ENCODE measurements at places on chromosomes 1 and 21. TPM values are rescaled to one million over a fixed set of nuclear protein-coding genes. Genes with fewer than 3 reads are reported as not detected.
A peak's percentile ranks its signal among the peaks of the same experiment; 100 is the strongest.

TCHH gene
- 0.09 TPM for total RNA-seq

GRCh38 chr1:165890684-165891083, 63.3 kb downstream of the UCK2 start:
- no peak for DNase-seq

KAZN gene
- total RNA-seq, result 15.8 TPM

DNA sequence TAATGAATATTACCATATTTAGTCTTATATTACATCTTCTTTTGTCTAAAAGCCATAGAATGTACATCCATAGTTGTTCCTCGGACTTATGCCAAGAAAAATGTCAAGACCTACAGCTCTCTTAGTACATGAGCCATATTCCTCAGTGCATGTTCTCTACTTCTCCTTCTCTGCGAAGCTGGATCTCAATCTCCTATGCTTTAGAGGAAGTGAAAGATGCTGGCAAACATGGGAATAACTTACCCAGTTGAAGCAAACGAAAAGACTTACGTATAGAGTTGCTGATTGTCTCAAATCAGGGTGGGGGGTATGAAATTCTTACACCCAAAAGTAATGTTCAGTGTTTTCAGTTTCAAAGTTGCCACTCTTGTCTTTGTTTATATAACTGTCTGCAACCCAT, 32.7 kb downstream of the OR13G1 start:
- no peak for DNase-seq

CLCNKA gene
- 3.4 TPM for total RNA-seq

ATP1A4 gene
- total RNA-seq, result not detected

CD1E gene
- total RNA-seq, result not detected

DNA sequence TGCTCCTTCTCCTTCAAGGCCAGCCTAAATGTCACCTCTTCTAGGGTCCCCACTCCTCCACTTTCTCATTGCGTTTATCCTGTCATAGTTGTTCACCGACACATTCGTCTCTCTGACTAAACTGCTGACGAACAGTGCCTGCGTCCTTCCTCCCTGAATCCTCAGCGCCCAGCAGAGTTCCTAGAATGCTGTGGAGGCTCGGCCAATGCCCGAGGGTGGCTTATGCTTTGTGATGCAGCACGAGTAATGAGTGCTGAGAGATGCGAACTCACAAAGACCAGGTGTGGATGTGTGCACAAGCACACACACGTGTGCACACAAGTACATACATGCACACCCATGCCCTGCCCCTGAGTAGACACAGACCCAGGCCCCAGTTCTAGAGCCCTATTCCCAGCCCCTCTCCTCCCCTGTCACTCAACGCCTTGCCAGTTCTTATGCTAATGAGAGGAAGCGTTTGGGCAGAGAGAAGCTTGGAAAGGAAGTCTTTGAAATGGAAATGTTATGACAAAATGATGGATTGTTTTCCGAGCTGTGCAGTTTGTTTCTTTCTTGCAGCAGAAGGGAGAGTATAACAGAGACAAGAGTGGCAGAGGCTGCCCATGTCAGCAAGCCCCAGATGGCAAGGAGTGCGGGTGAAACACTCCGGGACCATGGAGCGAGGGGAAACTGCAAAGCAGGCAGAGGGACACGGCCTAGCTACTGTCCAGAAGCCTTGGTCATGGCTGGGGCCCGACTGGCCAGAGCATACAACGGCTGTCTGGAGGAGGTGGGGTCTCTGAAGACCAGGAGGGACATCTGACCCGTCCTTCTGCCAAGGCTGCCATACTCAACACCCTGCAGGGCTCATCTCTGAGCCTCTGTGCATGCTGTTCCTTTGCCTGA, 24.2 kb downstream of the KCNA10 start:
- DNase-seq, result no peak

GRCh38 chr1:243459059-243459458, 203.2 kb downstream of the SDCCAG8 start:
- DNase-seq, result no peak

- no peak for DNase-seq
Observed at GRCh38 chr1:38892976-38893375, 11.6 kb upstream of the GJA9 start.

KRTAP12-2 gene
- total RNA-seq, result not detected

CFHR2 gene
- total RNA-seq, result not detected

NBPF20 gene
- total RNA-seq, result 4.6 TPM

- no peak for DNase-seq
Observed at GRCh38 chr1:94660994-94661393, 119.4 kb upstream of the F3 start.

DNA sequence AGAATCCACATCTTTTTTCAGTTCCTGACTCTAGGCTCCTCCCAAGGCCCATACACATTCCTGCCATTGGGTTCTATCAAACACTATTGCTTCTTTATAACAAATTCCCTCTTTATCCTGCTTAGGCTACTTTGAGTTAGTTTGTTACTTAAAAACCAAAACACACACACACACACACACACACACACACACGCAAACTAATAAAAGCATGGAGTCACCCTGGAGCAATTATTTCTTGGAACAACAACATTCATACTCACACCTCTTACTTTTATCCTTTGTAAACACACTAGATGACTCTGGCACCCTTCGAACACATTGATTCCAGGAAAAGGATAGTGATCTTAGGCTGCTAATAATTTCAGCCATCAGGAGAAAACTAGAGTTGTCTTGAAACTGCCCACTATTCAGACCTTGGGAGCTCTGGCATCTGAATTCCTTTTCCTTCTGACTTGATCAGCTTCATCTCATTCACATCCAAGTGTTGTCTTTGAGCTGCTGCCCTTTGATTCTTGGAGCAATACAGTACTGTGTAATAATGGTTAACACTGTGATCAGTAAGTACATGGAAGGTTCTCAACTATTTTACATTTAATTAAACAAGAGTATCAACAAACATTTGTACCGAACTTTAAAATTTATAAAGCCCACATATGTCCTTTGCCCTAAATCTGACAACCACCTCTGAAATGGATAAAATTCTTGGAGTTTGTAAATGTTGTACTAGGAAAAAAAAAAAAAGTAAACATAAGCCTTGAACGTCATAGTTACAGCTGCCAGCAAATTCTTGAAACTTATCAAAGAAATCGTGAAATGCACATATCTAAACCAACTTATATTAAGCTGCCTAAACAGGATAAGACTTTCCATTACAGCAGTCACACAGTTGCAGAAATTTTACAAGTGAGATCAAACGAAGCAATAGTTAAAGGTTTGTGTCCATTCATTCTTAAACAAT, 2.8 kb upstream of the SEC22B start:
- no peak for DNase-seq

GRCh38 chr1:106954661-106955229, 101.7 kb upstream of the PRMT6 start:
- no peak for DNase-seq

- DNase-seq, result no peak
Observed at GRCh38 chr1:19495799-19496526, 10.6 kb upstream of the CAPZB start.

DNA sequence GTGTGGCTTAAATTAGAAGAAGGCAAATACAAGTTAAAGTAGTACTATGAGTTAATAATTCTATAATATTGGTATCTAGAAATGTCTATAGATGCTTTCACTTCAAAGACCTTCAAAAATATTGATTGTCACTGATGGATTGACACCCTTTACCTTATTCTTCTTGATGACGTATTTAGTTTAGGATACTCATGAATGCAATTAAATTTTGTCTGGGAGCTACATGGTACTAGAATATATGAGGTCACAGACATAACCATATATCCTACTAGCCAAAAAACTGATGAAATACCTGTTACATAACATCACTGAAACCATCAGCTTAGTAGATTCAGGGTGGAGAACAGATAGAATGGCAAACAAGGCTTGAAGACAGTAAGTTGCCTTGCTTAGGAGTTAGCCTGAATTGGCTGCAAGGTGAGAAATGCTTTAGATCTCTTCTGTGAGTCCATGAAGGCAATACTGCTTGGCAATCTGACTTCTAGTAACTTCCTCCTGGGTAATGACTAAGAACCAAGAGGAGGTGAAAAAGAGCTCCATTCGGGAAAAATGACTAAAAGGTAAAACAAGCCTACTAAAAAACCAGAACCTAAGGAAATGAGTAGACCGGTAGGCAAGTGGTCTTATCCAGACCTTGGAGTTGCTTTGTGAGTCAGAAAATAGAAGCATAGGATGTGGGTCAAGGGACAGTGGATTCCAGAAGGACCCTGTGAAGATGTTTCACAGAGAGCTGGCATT, 16.9 kb upstream of the ARHGAP29 start:
- no peak for DNase-seq

RERE gene
- 204 TPM for total RNA-seq

GRCh38 chr1:152111515-152111968, 3.7 kb downstream of the TCHH start:
- peak; percentile 50 for DNase-seq

FCGR3A gene
- 19.8 TPM for total RNA-seq

ERI3 gene
- total RNA-seq, result 36.4 TPM

C1QC gene
- total RNA-seq, result 44.3 TPM

FAM163A gene
- total RNA-seq, result 1.6 TPM

- no peak for DNase-seq
Observed at GRCh38 chr1:218996362-218996761, 177.3 kb upstream of the LYPLAL1 start.

DNA sequence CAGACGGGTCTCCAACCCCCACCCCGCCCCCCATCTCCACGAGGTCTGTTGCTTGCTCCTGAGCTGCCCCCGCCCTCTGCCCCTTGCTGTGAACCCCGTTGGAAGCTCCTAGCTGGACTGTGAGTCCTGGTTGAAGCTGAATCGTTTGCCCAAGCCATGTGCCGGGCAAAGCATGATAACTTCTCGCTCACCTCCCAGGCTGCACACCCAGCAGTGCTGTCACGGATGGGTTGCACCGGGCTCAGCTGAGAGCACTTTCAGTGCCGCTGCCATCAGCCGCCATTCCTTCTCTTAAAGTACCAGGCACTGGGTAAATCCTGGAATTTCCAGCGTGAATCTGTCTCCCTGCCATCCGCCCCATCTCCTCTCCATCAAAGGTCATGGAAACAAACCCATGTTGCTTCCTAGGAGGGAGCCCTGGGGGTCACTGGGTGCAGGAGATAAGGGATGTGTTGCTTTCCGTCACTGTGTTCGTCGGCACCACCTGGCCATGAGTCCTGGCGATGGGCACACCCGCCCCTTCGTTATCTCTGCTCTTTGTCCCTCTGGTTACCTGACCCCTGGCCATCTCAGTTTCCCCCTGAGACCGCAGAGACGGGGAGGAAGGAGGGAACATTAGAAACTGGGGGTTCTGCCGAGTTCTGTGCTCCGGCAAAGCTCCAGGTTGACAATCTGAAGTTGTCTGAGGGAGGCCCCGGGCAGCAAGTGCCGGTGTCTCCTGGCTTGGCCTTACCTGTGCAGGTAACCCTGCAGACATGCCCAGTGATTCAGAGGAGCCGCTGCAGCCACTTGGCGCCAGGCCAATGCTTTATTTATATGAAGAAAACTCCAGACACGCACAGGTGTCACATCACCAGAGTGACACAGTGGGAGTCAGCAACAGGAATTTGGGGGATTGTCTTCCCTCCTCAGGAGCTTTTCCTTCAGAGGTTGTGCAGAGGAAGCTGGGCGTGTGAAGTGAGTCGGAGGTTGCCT, 2.7 kb downstream of the PDE9A start:
- DNase-seq, result peak; percentile 56

DNA sequence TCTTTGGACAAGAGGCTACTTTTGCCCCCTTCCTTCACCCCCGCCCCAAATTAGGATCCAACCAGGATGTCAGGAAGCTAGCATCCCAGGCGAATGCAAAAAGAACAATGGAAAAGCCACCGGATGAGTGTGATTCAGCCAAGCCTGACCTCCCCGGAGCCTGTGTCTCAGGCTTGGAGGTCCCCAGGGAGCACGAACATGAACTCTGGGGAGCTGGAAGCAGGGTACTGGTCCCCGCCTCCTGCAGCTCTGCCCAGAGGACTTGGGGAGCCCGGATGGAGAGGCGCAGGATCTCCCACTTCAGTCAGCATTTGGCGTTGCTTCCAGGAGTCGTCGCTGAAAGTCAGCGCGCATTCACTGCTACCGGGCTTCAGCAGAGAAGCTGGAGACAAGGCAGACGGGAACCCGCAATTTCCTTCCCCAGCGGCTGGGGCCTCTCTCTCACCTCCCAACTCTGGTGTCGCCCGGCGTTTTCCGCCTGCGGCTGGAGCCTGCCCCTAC, 1.8 kb upstream of the TBX15 start:
- DNase-seq, result no peak

DNA sequence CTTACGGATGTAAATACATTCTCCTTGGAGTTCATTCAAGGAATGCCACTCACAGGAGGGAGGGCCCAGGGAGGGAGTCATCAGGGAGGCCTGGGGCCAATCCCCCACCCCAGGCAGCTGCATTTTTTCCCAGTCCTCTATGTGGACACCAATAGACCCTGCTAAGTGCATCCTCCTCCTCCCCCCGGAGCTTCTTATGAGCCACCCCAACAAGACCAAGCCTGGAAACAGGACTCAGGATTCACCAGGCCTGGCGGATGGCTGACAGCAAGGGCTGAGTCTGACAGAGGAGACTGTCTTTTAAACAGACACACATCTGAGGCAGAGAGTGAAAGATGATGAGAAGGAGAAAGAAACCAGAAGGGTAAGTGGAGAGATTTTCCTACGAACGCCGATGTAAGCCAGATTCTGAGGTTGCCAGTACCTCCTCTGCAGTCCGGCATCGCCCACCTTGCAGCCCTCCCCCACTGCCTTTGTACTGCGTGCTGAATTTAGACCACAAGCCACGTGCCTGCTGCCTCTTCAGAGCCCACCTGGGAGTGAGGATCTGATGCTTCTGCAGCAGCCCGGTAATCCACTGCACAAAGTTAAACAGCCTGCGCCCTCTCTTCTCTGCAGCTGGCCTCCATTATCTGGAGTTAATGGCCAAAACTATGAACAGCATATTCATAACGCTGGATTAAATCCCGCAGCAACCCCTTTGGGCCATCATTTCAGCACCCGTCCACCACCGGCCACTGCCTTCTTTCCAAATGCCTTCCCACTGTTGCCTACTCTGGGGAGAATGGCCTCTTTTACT, 17.6 kb upstream of the SFPQ start:
- no peak for DNase-seq

DNA sequence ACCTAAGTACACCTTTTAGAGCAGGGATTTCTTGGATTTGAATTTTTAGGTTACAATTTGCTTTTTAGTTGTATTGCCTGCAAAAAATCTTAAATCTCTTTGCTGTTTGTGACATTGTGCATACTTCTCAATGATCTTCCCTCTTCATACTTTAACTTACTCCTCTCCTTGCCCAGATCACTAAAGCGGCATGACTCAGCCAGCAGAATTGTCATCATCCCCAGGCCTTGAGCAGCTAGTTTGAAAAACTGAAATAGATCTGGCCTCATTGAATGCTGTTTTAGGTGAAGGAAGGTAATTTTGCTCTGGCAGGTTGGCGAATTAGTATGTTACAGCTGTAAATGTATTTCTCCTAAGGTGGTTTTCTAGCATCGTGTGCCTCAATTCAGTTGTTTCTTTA, 145.9 kb downstream of the RYR2 start:
- DNase-seq, result no peak
